ENCODE measurements at places on chromosomes 13 and 19. TPM values are rescaled to one million over a fixed set of nuclear protein-coding genes. Genes with fewer than 3 reads are reported as not detected.

DNA sequence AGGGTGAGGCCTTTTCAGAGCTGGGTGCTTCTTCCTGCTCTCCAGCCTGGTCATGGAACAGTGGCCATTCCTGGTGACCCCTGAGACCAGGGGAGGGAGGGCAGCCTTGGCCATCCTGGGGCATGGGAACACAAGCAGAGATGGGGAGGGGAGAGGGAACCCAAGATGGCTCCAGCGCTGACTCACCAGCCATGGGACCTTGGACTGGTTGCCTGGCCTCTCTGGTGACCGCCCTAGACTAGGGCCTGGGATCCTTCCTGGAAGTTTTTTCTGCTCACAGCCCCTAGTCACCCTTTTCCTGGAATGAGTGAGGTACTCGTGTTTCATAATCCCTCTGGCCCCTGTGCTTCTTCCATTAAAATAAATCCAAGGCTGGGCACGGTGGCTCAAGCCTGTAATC is 3.3 kb upstream of the OPA3 start:
- no peak for DNase-seq

DNA sequence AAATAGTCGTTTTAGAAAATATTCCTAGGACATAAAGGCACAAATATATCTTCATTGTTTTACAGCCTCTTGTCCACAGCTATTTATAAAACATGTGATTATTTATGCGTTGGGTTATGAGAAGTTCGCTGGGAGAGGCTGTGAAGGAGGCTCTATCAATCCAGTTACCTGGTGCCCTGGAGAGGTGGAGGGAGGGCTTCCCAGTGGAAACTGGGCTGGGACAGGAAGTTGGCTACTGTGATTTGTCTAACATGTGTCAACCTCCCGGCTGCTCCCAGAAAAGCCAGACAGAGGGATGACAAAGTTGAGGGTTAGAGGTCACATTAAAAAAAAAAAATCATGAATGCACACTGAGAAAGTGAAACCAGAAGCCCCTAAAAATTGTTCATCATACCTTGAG is 346.5 kb downstream of the ZNF536 start:
- no peak for DNase-seq

DNA sequence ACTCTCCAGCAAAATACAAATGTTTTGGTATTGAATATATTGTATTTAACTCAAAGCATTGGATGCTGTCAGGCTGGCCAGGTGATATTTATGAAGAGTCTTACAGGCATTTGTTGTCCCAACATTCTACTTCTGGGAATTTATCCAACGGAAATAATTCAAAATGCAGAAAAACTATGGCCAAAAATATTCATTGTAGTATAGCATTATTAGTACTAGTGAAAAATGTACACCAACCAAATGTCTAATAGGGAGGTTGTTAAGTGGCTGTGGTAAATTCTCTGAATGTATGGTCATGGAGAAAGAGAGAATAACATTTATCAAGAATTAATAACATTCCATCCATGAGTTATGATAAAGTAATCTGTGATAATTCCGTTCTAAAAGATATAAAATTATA is 38.6 kb upstream of the GAS6 start:
- DNase-seq: peak; percentile 31

GRCh38 chr13:108775597-108775996 is 146.2 kb downstream of the MYO16 start:
- no peak for DNase-seq

DNA sequence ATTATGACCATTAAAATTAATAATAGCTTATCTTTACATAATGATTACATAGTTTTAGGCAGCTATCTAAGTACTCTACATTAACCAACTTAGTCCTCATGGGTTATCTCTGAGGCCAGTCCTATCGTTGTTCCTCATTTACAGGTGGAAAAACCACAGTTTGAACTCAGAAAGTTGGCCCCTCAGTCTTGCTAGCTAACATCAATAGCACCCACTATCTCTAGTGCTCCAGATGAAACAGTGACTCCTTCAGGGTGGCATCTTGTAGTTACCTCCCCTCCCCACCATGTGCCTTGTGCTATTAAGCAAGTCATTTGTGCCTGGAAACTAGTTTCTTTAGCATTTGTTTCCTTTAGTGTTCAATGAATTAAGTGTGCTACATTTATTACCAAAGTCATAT is 1086.7 kb downstream of the EFNB2 start:
- DNase-seq: no peak

GRCh38 chr19:55188625-55189024 is 8.5 kb upstream of the SYT5 start:
- no peak for DNase-seq

APOC4 gene
- total RNA-seq: not detected

NPAS1 gene
- 0.56 TPM for total RNA-seq
